Activated naive CD4-positive, alpha-beta T cell (primary cell): ENCODE measurements at places on chromosomes 11 and 22.

GRCh38 chr11:10305964-10306918 lies 1.4 kb downstream of the ADM start:
- DNase-seq: no peak

DNA sequence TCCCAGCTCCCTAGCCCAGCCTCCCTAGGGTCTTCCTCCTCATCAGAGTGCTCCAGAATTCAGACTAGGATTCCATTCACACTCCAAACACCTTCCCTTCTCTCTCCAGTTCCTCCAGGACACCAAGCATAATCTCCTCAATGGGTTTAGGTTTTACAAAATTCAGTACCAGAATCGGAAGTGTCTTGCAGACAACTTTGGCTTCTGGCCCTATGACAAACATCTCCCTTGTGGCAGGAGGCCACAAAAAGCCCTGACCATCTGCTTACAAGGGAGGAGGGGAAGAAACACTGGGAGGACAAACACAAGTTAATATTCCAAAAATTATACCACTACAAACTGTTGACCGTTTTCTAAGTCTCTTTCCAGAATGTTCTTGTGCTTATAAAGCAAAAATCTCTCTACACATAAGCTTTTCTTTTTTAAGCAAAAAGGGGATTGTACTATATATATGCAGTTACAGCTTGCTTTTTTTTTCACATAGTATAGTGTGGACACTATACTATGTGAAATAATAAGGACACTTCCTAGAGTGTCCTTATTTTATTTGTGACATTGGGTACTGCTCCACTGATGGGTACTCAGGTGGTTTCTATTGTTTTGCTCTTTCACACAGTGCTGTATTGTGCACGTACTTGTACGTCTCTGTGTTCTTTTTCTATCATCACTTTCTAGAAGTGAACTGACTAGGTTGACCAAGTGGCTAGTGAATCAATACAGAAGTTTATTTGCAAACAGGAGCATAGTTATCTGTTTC lies 78.7 kb downstream of the BDNF start:
- DNase-seq: no peak

DNA sequence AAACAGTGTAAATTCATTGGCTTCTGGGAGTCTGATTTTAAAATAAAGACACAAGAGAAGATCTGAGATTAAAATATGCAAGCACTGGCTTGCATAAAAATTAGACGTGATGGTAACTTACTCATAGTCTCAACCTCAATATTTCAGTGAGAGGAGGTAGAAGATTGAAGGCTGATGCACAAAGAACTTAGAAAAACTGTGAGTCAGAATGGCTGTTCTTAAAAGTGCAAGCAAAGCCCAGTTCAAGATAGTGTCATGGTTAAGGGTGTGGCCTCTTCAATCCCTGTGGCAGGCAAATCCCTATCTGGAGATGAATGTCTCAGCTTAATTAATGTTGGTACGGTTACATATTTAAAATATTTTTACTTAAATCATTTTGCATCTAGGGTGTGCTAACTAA lies 33.6 kb upstream of the FIBIN start:
- DNase-seq: no peak

DNA sequence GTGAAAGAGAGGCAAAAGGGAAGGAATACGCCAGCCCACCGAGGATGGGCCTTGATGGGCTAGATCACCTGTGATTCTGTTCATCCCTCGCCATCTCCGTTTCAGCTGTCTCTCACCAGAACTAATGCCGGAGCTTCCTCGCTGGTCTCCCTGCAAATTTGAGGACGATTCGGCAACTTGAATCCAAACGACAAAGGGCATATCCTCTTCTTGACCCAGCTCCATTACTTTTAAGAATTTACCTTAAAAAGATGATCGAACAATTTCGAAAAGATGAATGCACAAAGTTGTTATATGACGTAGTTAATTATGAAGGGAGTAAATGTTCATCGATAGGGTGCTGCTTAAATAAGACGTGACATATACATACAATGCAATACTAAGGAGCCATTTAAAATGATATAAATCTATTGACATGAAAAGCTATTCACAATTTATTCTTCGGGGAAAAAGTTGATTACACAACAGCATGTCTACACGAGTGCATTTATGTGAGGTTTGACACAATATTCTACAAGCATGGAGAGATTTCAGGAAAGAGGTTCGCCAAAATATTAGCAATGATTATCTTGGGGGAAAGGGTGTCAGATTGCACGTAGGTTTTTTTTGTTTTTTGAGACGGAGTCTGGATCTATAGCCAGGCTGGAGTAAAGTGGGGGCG lies 937 bp upstream of the FAM168A start:
- DNase-seq: no peak

DNA sequence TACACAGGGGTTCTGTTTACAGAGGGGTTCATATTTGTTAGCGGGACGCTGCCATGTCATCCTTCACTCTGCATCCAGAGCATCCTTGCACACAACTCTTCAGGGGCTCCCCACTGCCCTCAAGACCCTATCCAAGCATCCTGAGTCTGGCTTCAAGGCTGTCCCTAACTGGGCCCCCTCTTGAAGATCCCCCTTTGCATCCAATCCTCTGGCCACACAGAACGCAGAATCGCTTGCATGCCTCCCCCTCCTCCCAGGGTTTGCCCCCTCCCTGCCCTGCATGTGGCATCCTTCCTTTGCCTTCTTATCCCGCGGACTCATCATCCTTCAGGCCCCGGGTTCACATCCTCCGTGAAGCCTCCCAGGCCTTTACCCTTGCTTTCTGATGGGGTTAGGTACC lies 18.6 kb downstream of the C1QTNF6 start:
- no peak for DNase-seq

GRCh38 chr11:49213026-49213560 lies 4.7 kb upstream of the FOLH1 start:
- DNase-seq: no peak

DNA sequence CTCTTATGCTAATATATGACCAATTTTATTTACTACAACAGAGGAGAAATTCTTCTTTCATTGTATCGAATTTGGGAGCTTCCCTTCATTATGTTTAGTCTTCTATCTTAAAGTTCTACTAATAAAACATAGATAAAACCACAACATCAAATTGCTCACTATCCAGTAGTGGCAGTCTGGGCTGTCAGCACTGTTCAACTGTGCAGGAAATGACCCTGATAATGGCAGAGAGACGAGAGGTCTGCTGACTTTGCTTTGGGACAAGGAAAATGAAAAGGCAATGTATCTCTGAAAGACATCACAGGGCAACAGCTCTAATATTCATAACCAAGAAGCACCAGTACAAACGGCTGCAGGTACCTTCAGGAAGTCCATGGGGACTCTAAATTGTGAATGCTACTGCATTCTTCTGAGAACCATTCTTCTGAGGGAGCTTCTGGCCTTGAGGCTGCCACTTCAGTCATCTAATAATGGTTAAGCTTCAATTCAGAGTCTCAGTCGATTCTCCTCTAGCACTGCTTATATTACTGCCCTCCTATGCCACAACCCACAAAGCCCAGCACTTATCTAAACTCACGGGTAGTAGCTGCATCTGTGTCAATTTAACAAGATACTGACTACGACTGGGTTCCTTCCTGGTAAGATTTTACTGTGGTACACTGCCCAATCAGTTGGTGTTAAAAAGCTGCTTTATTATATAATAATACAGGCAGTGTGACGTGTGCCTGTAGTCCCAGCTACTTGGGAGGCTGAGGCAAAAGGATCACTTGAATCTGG lies 44.2 kb downstream of the CKAP5 start:
- DNase-seq: no peak

DNA sequence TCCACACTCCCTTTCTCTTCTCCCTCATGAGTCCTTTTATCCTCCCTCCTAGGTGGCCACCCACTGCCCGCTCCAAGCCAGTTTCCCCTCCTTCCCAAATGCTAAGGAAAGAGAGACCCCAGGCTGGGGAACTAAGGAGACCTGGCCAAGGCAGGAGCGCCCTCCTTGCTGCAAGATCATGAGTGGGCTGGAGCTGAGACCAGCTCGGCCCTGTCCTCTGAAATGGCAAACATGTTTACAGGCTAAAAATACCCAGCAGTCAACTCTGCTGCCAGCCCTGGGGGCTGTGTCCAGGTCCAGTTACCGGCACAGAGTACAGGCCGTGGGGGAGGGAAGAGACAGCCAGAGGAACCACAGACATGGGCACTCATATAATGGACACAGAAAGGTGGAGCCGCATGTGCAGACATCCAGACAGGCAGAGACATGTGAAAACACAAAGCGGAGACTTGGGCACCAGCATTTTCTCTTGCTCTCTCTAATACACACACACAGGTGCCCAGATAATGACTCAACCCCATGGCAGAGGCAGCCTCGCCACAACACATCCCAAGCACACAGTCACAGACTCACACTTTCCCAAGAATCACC lies 1.2 kb upstream of the AHNAK start:
- DNase-seq: no peak

DNA sequence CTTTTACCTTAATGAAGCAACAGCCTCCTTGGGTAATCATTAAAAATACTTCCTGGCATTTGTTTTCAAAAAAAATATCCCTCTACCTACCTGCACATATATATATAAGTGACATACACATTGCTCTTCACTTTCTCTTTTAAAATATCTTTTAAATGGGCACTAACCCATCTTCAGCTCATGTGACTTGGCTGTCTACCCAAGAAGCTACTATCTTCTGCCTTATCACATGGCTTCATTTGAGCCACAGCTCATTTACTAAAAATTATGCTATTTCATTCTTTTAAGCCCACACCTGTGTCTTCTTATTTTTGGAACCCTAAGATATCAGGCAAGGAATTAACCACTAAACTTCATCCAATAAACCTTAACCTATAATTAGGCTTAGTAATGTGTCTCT lies 37.0 kb upstream of the SOX6 start:
- no peak for DNase-seq

- no peak for DNase-seq
Measured at GRCh38 chr11:65317025-65317786, 2.5 kb downstream of the CDC42EP2 start.

GRCh38 chr11:117992136-117992535 lies 5.9 kb downstream of the IL10RA start:
- DNase-seq: no peak

DNA sequence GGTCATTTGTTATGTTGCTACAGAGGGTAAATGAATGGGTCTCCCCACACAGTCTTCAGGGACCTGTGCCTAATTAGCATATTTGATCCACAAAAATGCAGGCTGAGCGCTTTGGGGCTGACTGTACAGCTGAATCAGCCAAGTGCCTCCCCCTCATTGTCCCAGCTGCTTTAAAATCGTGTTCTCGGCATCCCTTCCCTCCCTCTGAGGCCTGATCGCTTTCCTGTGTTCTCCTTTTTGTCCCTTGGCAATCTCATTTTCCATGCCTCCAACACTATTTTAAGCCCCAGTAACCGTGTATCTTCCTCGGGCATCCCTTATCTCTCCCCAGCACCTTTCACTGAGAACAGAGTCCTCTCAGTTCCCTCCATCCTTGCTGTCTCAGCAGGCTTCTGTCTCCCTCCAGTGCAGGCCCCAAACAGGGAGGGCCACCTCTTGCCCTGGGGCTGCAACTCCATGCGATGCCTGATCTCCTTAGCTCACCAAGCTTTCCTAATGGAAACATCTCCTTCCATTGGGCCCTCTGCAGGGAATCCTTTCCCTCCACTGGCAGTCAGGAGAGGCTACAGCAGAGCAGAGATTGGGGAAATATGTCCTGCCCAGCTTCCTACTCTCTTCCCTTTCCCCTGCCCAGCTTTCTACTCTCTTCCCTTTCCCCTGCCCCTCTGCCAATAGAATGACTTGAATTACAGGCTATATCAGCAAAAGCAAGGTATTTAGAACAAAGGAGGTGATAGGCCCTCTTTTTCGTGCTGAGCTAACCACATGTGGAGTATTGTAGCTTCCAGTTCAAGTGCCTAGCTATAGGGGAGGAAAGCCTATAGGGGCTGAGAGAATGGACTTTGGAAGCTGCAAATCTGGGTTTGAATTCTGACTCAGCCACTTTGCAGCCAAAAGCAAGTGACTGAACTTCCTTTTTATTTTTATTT lies 13.8 kb downstream of the UQCR10 start:
- DNase-seq: no peak

GRCh38 chr22:18022876-18023275 lies 1.5 kb downstream of the MICAL3 start:
- DNase-seq: no peak

DNA sequence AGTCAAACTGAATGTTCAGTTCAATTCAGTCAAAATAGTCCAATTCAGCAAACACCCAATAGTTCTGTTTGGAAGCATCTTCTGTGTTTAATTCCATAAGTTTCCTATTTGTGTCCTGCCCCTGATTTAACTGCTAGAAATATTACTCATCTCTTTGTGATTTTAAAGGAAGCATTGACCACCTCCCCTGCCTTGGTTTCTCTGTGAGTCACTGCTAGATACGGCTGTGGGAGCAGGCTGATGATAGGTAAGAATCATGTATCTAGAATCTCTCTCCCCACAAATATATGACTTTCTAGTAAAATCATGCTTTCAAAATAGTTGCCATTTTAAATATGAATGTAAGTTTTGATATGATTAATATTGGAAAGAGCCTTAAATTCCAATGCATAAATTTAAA lies 888.5 kb downstream of the NTM start:
- no peak for DNase-seq

DNA sequence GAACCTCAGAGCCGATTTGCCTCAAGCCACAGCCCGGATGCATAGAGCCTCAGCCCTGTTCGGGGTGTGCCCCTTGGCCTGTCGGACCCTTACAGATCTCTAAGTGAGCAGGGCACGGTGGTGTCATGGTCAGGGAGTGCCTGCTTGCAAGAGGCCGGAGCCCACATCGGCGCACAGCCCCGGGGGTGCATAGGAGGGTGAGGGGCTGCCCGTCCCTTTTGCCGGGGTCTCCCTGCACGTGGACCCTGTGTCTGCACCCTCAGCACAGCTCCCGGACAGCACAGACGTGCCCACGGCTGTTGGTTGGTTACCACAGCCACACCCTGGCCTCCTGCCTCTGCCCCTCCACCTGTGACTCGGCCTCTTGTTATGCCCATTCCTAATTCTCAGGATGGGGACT lies 6.5 kb downstream of the RAB36 start:
- no peak for DNase-seq

DNA sequence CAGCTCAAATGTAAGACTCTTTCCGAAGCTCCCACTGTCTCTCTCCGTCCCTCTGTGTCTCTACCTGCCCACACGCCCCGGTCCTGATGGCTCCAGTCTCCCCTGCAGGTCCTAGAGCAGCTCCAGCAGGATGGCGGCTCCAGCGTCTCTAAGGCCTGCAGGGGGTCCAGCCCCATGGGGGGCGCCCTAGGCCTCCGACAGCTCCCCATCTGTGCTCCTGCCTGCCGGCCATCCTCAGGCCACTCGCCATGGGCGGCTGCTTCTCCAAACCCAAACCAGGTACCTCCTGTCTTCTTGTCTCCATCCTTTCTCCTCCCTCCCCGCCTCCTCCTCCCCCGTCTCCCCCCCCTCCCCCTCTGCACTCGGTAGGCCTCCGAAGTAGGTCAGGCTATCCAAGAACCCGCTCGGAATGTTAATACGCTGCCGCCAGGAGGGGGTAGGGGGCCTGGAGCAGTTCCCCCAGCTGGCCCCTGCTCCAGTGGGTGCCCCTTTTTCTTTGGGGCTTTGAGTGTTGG lies 699 bp downstream of the AIFM3 start:
- no peak for DNase-seq
